ENCODE measurements at places on chromosomes 7 and 10.

DNA sequence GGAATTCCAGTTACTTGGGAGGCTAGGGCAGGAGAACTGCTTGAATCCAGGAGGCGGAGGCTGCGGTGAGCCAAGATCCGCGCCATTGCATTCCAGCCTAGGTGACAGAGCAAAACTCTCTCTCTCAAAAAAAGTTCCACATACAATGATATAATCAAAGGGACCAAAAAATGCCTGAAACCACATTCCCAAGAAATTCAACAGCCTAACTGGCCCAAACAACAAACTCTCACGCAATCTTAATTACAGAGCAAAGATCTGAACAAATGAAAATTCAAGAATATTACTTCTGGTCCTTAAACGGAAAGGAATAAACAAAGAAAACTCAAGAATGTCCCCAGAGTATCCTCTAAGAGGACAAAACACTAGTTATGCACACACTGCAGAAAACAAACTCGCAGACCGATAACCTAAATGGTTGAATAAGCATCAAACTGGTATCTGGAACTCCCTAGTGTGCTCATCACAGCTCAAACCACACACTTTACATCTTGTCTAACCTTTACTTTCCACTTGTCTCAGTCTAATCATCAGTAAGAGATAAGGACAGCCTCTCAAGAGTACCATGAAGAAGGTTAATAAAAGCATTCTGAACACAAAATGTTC is 3.7 kb downstream of the OGA start:
- DNase-seq: no peak

- DNase-seq: no peak
These were observed 23.6 kb upstream of the COBL start for GRCh38 chr7:51340029-51340838.

DNA sequence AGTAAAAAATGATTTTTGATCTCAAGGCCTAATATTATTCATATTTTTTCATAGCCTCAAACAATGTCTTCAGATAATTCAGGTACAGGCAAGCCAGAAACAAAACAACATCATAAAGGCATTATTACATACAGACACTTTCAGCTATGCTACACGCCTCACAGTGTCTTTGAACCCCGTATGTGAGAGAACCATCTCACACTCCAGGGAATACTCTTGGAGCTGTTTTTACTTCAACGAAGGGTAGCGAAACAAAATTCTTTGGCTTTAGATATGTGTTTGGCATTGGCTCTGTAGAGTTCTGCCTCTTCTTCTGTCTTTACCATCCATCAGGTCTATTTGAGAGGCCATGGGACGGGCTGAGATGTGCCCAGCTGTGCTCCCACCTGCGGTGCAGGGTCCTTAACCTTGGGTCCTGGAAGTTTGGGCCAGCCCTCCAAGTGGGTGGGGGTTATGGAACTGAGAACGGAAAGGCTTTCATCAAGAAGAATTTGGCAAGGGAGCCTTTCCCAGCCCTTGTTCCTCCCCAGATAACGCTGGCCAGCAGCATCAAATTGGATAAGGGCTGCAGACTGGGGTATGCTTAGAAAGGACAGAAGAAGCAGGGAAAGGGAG is 276.9 kb downstream of the TCF7L2 start:
- no peak for DNase-seq

GRCh38 chr7:38222481-38223096 is 44.5 kb downstream of the STARD3NL start:
- DNase-seq: peak; percentile 79

- peak; percentile 15 for DNase-seq
These were observed 114.2 kb downstream of the EGFR start for GRCh38 chr7:55132890-55133551.

DNA sequence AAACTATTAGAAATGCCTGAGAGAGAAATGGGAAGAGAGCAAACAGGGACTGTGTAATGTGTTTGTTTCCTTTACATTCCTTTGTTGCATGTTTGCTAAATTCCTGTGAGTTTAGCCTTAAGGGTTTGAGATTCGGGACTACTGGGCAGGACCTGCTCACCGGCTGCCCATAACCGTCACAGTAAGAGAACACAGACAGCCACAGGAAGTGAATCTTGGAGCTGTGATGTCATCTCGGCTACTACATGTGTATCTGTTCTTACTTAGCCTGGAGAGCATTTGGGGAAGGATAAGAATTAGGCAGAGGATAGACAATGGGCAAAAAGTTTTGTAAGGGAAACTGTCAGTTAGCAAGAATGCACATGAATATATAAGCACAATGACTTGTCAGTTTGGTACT is 485.1 kb upstream of the KLF6 start:
- peak; percentile 29 for DNase-seq

DNA sequence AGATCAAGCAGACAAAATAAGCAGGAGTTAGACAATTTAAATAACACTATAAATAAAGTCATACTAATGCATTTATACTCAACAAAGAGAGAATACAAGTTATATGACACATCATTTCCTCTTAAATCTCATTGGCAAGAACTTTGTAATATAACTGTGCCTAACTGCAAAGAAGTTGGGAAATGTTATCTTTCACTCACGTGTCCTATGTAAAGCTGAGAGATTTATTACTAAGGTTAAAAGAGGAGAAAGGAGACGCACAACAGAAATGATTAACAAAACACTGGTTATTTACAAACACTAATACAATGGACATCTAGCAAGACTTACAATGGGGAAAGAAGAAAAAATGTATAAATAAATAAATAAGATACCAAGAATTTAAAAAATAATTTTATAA is 12.7 kb upstream of the TMEM273 start:
- no peak for DNase-seq

GRCh38 chr10:120788771-120789170 is 62.4 kb upstream of the WDR11 start:
- no peak for DNase-seq

- DNase-seq: no peak
These were observed 359.4 kb downstream of the AUTS2 start for GRCh38 chr7:69957661-69958060.

DNA sequence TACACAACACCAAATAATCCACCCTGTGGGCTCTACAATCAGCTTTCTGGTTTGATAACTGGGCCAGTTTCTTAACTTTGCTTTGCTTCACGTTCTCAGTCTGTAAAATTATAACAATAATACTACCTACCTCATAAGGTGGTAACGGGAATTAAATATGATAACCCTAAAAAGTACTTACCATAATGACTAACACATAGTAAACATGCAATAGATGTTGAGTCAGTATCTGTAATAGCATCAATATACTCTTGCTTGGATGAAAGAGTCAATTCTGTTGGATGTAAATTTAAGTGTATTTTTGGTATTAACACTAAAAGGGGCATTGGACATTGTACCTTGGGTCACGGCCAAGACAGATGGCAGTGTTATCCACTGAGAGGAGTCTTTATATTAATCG is 160.5 kb downstream of the FOXP2 start:
- DNase-seq: no peak

DNA sequence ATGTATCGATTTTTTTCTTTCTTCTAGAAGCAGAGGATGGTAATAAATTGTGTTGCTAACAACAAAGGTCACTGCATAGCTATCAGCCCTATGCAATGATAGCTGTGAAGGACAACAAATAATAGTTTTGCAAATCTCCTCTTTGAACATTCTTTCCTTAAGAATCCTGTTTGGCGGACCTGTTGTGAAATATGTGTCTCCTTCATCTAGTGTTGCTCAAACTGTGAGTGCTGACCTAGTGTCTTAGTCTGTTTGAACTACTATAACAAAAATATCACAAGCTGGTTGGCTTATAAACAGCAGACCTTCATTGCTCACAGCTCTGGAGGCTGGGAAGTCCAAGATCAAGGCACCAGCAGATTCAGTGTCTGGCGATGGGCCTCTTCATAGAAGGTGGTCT is 53.7 kb downstream of the CAV1 start:
- no peak for DNase-seq

DNA sequence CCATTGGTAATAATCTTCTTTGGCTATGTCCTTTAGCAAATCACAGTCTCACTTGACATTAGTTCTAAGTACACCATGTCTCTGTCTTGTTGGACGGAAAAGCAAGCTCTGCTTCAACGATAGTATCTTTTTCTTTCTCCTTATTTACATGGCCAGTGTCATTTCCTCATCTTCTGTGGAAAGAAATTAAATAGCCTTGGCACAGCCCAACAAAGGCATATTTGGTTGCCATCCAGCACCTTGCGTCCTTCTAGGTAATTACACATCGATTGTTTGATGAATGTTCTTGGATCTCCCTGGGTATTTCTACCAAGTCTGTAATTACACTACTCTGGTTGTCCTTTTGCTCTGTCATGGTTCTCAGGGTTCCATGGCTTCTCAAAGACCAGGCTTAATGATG is 183.1 kb downstream of the CHN2 start:
- DNase-seq: no peak

- DNase-seq: no peak
These were observed 3.7 kb downstream of the NOD1 start for GRCh38 chr7:30474893-30475292.

GRCh38 chr7:157497744-157498651 is 161.2 kb downstream of the DNAJB6 start:
- DNase-seq: no peak

GRCh38 chr10:74202356-74202755 is 51.3 kb downstream of the ADK start:
- no peak for DNase-seq

DNA sequence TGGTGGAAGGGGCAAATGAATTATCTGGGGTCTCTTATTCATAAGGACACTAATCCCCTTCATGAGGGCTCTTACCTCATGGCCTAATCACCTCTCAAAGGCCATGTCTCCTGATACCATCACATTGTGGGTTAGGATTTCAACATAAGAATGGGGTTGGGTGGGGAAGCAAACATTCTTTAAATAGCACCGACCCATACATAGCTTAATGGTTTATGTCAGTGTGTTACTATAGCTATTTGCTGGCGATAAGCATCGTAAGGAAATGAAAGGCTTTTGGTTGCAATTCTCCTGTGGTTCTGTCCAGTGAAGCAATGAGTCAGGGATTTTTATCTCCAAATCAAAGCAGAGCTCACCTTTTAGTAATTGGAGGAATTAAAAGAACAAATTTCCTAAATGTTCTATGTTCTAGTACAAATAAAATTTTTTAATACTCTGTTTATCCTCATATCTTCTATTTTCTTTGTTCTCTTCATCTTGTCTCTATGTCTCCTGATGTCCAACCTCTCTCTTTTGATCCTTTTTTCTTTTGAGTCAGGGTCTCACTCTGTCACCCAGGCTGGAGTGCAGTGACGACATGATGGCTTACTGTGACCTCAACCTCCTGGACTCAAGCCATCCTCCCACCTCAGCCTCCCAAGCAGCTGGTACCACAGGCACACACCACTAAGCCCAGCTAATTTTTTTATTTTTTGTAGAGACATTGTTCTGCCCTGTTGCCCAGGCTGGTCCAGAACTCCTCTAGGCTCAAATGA is 57.0 kb upstream of the GLCCI1 start:
- DNase-seq: peak; percentile 13

GRCh38 chr10:12022580-12023257 is 19.9 kb downstream of the UPF2 start:
- no peak for DNase-seq

DNA sequence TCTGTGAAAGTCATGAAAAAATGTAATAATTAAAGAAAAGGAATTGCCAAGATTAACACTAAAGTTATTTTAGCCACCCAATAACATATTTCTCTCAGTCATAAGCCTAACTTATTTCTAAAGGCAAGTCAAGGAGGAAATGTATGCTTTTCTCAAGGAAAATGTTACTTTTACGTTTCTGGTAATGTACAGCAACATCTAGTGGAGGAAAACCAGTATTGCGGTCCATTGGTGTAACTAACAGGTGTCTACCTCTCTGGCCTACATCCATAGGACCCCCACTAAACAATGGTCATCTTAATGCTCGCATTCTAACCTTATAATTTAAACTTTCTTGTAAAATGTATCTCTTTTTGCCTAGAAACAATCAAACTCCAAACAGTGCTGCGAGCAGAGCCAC is 437.5 kb downstream of the KIF20B start:
- peak; percentile 22 for DNase-seq

DNA sequence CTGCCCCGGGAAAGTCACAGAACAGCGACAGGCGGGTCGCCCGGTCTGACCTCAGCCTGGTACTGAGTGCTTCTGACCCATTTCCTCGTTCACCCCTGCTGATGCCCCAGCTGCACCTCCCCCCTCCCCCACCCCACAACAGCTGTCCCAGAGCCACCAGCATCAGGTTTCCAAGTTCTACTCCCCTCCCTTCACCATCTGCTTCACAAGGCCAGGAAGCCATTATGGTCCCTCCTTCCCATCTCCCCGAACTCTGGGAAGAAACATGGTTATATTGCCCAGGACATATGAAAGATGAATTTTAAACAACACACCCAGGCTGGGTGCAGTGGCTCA is 301.9 kb upstream of the GALNT17 start:
- DNase-seq: no peak

DNA sequence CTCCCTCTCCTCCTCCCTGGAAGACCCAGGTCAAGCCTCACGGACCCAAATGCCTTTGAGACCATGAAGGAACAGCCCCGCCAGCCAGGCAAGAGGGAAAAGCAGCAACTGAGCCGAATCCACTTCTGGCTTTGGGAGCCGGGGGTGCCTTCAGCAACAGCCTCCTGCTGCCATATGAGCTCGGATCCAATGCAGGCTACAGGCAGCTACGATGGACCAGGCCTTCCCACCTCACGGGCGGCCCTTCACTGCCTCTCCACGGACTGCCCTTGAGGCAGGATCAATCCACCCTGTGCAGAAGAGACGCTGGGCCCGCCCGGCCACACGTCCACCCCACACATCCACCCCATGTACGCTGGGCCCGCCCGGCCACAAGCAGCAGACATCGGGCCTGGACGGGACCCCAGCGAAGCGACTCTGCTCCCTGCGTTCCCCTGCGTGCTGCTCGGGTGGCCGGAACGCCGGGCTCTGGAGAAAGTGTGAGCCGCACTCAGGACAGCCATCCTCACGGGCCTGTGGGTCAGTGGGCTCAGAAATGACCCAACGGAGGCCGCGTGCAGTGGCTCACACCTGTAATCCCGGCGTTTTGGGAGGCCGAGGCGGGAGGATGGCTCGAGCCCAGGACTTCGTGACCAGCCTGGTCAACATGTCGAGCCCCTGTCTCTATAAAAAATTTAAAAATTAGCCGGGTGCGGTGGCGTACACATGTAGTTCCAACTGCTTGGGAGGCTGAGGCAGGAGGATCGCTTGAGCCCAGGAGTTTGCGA is 82.0 kb downstream of the FOXL3 start:
- peak; percentile 29 for DNase-seq

DNA sequence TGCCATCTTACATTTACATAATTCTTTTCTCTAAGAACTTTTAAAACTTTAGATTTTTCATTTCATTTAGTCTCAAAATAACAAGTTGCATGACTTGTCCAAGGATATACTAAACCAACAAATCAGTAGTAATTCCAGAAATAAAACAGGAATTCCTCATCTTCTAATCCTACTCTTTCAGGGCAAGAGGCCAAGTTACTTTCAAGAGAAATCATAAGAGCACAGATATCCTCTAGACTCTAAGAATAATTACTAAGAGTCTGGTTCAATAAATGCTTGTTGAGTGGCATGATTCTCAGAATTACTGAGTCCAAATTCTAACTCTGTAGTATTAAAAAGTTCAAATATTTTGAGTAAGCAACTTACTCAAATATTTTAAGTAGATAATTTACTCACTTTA is 12.9 kb downstream of the PDZD8 start:
- no peak for DNase-seq

Measured in NB4 (cell line).